Fibroblast of skin of right biceps (primary cell): ENCODE measurements at places on chromosomes 5 and 9.
A peak's percentile ranks its signal among the peaks of the same experiment; 100 is the strongest.

GRCh38 chr5:54832858-54833257 lies 152.5 kb downstream of the ESM1 start:
- DNase-seq: no peak

DNA sequence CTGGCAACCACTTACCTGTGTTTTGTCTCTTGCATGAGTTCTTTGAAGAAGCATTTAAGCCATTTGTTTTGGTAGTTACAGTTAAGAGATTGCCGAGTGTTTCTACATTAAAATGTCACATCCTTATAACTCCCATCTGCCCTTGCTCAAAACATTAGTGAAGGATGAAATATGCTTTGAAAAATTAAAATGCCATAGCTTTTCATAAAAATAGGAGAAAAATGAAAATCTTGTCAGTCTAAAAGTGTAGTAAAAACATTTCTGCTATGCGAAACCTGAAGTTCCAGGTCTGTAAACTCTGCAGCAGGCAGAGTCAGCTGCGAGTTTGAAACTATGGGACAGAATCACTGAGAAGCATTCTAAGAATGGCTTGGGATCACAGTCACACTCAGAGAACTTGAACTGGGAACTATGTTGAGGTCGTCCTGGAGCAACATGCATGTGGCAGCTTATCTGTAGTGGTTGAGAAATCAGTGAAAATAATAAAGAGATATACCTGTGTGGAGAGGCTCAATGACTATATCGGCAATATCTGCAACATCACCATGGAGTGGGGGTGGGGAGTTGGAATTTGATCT lies 67.4 kb downstream of the RASGRF2 start:
- no peak for DNase-seq

- DNase-seq: no peak
These were observed 20.7 kb upstream of the IL13 start for GRCh38 chr5:132637241-132637640.

GRCh38 chr5:58326022-58326421 lies 133.9 kb downstream of the PLK2 start:
- no peak for DNase-seq

GRCh38 chr9:100848726-100849125 lies 179.8 kb upstream of the PLPPR1 start:
- DNase-seq: peak; percentile 3

DNA sequence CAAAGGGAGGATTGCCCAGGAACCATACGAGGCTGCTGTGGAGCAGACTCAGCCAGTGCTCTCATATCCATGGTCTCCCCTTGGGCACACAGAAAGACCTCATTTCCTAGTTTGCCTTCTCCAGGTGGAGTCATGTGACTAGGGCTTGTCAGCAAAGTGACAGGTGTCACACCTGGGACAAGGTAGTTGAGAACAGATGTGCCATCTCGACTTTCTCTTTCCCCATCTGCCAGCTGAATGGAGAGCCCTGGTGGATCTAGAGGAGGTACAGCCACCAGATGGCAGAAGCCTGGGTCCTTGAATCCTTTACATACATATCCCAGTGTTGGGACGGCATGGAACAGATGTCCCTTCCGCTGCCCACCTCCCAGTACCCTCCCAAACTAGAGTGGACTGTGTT lies 42.9 kb upstream of the ALDOB start:
- no peak for DNase-seq

DNA sequence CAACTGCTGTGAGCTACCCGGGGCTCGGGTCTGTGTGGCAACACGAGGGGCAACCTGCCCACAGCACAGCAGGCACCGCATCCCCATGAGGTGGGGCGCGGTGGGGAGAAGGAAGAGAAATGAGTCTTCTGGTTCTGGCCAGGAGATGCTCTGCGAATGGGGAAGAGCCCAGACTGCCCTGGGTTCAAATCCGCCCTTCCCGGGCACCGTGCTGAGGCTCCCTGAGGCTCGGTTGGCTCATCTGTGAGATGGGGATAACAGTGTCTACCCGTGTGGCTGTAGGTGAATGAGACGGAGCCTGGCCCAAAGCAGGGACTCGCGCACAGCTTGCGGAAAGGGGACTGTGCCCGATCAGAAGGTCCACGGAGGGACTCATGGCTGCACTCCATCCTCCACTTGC lies 123.9 kb downstream of the VAV2 start:
- DNase-seq: no peak

DNA sequence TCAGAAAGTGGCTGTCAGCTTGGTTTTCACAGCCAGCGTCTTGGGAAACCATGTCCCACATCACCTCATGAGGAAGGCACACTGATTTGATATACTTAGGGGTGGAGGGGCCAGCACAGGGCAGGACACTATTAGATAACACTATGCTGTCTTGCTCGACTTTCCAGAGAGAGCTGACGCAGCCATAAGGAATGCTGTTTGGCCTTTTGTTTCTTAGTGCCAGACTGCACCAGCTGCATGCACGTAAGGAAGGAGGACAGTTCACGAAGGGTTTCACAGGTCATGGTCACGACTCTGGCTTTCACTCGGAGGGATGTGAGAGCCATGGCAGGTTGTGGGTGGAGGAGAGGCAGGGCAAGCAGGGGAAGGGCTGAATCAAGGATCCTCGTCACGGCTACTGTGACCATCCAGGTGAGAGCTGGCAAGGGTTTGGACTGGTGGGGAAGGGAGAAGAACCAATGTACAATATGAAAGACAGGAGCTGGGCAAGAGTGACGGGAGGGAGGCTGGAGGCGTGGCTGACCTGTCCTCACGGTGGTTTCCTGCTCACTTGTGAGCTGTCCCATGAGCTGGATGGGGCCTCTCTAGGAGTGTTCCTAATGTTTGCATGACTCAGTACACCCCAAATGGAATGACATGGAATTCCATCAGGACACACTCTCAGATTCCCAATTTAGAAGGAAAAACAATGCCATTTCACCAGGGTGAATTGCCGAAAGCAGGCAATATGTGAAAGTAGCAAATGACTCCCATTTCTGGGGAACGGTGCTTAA lies 61.7 kb downstream of the OTULIN start:
- peak; percentile 64 for DNase-seq

- DNase-seq: no peak
These were observed 29.2 kb upstream of the RXRA start for GRCh38 chr9:134297083-134297410.

DNA sequence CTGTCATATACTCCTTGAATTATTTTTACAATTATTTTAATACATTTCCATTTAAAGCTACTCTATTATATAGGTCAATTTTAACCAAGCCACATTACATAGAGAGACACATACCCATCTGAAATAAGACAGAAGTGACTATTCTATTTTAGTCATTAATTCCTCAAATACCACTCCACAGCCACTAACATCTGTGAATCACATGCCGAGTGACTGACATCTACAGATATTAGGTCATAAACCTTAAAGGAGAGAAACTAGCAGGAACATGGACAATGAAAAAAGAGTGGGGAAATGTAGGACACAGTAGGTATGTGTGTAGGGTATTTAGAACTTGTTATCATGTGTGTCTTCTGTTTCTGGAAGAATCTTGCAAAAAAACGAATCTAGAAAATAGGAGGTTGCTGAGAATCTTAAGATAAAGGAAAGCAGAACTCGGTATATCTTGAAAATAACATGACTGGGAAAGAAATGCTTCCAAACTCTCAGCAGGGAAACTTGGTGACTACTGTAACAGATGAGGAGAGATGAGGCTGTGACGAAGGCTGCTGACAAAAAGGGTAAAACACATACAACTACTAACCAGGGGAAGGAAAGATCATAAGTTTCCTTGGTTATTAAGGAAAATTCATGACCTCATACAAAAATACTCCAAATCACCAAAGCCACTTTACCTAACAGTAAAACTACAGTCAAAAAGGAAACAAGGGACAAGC lies 84.6 kb downstream of the PLPP1 start:
- peak; percentile 79 for DNase-seq

DNA sequence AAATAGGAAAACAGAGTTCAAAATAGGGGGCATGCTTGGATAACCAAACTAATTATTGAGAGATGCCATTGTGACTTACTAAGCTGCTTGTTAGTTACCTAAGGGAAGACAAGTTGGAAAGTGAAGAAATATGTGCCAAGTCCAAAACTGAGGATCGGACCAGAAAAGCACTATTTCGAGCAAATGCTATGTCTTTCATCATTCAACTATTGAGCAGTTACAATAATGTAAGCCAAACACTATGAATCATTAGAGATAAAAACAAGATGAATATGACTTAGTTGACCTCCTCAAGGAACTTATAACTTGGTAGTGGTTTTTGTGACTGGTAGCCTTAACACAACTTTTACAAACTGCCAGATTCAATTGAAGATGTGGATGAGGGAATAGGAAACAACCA lies 240.6 kb upstream of the MPDZ start:
- peak; percentile 51 for DNase-seq

- no peak for DNase-seq
These were observed 29.6 kb downstream of the RGS3 start for GRCh38 chr9:113493203-113493520.

- no peak for DNase-seq
These were observed 45.3 kb upstream of the ANGPTL2 start for GRCh38 chr9:127167560-127168326.

DNA sequence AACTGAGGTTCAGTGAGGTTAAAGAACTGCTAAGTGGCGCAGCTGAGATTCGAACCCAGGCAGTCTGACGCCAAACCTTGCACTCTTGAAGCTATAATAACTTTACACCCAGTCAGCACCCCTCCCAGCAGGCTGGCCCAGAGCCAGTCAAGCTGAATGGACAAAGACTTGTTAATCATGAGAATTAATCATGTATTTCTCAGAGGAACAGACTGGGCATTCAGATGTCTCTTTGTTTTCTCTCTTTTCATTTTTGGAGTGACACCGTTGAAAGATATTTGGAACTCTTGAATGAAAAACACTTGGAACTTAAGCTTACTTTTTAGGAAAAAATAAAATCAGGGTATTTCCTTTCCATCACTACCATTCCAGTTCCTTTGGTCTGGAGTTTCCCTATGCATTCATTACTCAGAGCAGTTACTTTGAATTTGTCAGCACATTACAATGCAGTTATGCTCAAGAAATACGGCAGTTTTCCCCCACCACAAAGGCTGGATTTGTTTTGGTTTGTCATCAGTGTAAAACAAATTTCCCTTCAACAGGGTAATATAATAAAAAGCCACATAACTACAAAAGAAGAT lies 22.6 kb upstream of the MAMDC2 start:
- peak; percentile 90 for DNase-seq

DNA sequence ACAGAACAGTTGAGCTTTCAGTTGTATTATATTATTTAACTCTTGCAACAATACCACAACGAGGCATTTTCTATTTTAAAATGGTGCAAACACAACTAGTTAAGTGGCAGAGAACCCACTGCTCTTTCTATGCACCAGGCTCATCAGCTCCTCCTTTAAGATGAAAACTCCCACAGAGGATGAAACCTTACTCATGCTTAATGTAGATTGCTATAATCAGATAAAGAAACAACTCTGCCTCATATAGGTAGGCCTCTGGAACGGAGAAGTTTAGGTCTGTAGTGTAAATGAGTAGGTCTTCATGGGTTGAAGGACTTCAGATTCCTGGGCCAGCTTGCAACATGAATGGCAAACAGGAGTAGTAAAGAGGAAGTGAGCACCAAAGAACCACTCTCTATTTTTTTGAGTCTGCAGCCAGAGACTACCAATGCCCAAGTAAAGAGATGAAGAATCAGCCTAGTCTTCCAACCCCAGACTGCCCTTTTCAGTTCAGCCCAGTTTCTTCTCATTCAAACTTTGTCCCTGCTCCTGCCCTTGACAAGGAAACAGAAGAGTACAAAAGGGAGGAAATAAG lies 33.9 kb downstream of the HACD4 start:
- DNase-seq: no peak

DNA sequence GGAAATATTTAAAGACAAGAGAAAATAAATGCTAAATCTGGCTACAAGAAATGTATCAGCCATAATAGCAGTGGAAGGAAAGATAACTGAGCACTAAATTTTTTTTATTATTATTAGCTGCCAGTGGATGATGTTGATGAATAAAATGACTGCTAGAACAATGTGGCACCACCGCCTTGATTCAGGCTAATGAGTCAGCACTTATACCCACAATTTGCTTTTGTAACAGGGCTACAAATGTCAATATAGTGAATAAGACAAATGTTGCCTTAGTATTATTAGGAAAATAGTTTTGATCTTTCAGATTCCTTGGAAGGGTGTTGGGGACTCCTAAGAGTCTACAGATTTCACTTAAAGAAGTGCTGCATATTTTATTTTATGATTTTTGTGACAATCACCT lies 555.2 kb upstream of the GRAMD2B start:
- no peak for DNase-seq

- no peak for DNase-seq
These were observed 14.6 kb downstream of the CETN3 start for GRCh38 chr5:90395005-90395404.

DNA sequence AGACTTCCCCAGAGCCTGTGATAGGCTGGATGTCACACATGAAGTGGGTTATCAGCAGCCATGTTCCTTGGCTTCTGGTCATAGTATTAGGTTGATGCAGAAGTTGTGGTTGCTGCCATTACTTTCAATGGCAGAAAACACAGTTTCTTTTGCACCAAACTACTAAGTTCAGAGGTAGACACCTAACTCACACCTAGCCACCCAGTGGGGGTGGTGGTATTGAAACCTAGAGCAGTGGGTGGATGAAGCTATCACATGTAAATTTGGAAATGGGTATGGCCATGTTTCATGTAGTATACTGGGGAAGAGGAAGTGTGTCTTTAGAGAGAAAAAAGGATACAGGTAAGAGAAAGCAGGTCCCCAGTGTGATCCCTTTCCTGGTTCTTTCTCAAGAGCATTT lies 347.9 kb upstream of the SEMA6A start:
- no peak for DNase-seq

- peak; percentile 78 for DNase-seq
These were observed 1.3 kb downstream of the SEMA5A start for GRCh38 chr5:9544502-9545135.

- DNase-seq: no peak
These were observed 396.3 kb downstream of the KDM4C start for GRCh38 chr9:7154003-7154619.

DNA sequence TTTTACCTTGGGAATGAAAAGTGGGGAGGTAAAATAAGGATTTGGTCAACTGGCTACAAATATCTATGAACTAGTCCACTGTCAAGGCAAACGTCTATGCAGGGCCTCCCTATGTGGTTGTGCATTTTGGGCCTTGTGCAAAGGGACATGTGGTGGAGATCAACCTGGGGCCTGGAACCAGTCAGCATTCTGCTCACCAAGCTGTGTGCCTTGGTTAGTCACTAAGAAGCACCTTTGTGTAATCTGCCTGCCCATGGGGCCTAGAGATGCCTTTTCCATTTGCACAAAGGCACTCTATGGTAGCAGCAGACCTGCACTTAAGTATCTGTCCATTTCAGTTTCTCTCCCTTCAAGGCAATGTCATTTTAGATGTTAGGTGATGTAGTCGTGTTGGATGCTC lies 184.0 kb downstream of the GNAQ start:
- DNase-seq: no peak
